Activated CD8-positive, alpha-beta memory T cell treated with anti-CD3 and anti-CD28 coated beads for 24 hours (primary cell): ENCODE measurements at places on chromosomes 4 and X.

DNA sequence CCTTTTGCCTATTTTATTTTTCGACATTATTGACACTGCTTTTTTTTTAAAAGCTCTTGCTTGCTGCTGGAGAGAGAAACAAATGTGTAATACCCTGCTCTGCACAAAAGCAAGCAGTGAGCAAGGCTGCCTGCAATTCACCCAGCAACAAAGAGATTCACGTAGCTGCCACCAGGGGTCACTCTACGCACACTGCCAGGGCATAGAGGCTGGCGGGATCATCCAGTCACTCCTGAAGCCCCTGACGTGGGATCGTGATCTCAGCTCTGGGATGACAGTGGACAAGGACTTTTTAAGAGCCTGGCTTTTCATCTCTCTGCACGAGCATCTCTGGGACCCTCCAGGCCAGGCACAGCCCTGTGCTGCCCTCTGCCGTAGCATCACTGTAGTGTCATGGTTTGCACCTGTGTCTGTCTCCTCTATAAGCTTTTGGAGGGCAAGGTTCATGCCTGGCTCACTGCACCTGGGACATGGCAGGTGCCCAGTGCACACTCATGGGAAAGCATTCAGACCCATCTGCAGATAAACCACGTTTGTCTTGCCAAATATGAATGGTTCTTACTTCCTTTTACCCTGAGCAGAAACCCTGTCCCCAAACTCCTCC is 19.8 kb downstream of the C4orf50 start:
- DNase-seq: peak; percentile 66

GRCh38 chr4:11106759-11107158 is 321.9 kb downstream of the HS3ST1 start:
- DNase-seq: no peak

DNA sequence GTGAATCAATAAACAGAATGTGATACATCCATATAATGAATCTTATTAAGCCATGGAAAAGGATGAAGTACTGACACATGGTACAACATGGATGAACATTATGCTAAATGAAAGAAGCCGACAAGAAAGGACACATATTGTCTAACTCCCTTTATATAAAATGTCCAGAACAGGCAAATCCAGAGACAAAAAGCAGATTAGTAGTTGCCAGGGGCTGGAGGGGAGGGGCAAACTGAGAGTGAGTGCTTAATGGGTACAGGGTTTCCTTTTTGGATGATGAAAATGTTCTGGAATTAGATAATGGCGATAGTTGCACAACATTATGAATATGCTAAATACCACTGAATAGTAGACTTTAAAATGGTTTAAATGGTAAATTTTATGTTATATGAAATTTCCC is 17.4 kb downstream of the ADGRG4 start:
- no peak for DNase-seq

- DNase-seq: no peak
Measured at GRCh38 chr4:117664706-117665444, 369.4 kb upstream of the NDST3 start.

DNA sequence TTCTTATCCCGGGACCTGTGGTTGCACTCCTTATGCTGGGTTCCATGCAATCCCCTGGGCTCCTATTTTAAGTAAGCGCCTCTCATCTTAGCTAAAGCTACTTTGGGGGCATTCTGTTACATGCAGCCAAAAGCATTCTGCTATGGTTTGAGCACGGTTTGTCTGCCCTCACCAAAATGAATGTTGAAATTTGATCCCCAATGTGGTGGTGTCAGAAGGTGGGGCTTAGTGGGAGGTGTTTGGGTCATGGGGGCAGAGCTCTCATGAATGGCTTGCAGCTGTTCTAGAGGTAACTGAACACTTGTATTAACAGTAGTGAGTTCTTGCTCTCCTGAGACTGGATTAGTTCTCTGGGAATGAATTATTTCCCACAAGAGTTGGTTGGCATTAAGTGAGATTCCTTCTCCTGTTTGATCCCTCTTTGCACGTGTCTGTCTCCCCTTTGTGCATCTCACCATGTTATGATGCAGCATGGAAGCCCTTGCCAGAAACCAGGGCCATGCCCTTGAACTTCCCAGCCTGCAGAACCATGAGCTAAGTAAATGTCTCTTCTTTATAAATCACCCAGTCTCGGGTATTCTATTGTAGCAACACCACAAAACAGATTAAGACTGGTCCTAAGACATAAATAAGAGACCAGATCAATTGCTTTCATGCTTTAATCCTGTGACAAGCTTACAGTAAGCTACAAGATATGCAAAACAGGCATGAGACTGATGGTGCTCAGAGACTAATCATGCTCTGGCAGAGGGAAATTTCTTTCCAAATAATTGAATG is 141.8 kb downstream of the TSPAN5 start:
- no peak for DNase-seq
